ENCODE measurements at places on chromosomes 11 and 22. TPM values are rescaled to one million over a fixed set of nuclear protein-coding genes. Genes with fewer than 3 reads are reported as not detected.

Gene OOSP4B
- total RNA-seq: not detected

DNA sequence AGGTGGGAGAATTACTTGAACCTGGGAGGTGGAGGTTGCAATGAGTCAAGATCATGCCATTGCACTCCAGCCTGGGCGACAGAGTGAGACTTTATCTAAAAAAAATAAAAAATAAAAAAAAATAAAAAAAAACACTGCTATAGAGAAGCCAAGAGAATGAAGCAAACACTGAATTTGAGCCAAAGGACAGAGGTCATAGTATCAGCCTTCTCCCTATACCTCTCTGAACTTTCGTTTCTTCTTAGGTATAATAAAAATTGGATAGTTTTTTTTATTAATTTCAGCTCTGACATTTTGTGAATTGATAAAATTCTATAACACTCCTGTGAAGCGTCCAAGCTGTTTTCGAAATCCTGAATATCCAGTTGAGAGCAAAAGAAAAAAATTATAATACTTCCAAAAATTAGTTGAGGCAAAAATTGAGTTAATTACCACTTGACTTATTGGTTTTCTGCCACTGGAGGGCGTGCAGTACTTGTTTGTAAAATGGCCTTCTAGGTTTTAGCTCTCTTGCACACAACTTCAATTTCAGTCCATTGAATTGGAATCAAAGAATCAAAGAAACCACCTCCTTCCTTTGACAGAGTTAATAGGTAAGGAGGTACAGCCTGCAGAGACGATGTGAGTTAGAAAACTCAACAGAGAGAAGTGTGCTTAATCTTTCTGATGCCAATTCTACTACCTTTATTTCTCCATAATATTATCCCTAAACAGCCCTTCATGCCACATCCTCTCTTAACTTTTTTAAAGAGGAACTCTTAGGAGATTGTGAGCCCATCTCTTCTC, 143.2 kb downstream of the BBOX1 start:
- no peak overlapping the region for H3K4me3 ChIP-seq
- no peaks in the 10 kb centered on the region for H3K36me3 ChIP-seq
- peak; percentile 46 for DNase-seq
- H3K27me3 ChIP-seq: no peaks in the 10 kb centered on the region

- H3K27ac ChIP-seq: no peak overlapping the region
- no peak overlapping the region for H3K4me3 ChIP-seq
- DNase-seq: no peak
- no peaks in the 10 kb centered on the region for H3K27me3 ChIP-seq
- peaks cover 17% of the 10 kb centered on the region for H3K4me1 ChIP-seq
- H3K36me3 ChIP-seq: peaks cover 13% of the 10 kb centered on the region
Measured at GRCh38 chr11:113372309-113372708, 15.3 kb upstream of the ANKK1 start.

DNA sequence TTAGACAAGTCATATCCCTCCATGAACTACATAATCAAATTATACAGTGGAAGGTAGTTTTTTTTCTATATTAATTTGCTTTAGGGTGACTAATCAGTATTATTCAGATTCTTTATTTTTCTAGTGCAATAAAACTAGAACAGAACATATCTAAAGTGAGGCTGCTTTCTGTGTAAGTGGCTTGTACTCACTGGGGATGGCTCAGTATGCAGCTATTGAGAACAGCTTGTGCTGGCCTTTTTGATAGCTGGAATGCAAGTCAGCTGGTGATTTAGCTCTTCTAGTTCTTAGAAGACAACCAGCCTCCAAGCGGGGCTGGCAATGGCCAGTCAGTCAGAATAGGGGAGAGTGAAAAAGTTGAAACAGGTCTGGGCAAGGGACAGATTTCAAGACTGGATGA, 119.4 kb downstream of the BLID start:
- no peak overlapping the region for H3K4me3 ChIP-seq
- no peak for DNase-seq
- no peaks in the 10 kb centered on the region for H3K36me3 ChIP-seq
- H3K4me1 ChIP-seq: no peaks in the 10 kb centered on the region
- no peaks in the 10 kb centered on the region for H3K27me3 ChIP-seq

DNA sequence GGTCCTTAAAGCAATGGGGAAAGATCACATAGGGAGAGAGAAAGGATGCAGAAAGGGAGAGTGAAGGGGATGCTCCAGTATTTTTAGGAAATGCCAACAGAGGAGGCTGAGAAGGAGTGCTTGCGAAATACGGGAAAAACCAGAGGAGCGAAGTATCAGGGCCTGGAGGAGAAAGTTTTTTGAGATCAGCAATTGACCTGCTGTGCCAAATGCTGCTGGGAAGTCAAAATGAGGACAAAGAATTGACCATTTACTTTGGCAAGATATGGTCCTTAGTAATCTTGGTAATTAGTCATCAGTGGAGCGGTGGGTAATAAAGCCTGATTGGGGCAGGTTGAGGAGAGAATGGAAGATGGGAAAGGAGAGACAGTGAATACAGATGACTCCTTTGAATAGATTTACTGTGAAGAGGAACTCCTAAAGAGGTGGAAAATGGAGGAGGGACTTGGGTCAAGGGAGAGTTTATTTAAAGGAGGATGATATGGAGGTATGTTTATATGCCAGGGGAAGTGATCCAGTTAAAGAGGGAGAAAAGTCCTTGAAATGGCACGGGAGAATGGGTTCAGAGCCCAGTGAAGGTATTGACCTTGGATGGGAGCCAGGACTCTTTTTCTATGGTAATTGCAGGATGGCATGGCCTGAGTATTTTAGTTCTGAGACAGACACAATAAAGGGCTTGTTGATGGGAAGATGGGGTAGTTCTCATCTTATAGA, 111.5 kb downstream of the PKNOX2 start:
- H3K27ac ChIP-seq: no peak overlapping the region
- no peak for DNase-seq
- H3K36me3 ChIP-seq: no peaks in the 10 kb centered on the region
- no peak overlapping the region for H3K4me3 ChIP-seq
- no peaks in the 10 kb centered on the region for H3K27me3 ChIP-seq

GRCh38 chr11:43933608-43934551, 8.6 kb upstream of the C11orf96 start:
- no peak for DNase-seq
- H3K4me3 ChIP-seq: no peak overlapping the region
- H3K4me1 ChIP-seq: no peaks in the 10 kb centered on the region
- H3K27me3 ChIP-seq: no peaks in the 10 kb centered on the region
- no peak overlapping the region for H3K27ac ChIP-seq

GRCh38 chr11:113133071-113133470, 171.9 kb downstream of the NCAM1 start:
- no peaks in the 10 kb centered on the region for H3K27me3 ChIP-seq
- H3K27ac ChIP-seq: no peak overlapping the region
- no peak overlapping the region for H3K4me3 ChIP-seq
- H3K36me3 ChIP-seq: no peaks in the 10 kb centered on the region
- H3K4me1 ChIP-seq: no peaks in the 10 kb centered on the region

DNA sequence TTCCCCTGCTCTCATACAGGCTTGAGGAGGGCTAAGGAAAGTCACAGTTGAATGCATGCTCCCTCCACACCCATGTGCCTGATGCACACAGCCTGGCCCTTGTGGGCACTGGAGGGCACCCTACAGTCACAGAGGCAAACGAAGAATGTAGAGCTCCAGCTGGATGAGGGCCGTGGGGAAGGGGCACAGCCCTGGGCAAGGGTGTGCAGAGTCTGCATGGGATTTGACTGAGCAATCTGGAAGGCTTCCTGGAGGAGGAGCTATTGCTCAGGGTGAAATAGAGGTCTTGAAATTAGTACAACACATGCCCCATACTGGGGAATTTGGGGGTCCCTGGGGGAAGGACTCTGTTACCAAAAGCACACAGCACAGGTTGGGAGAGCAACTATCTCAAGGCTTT, 64.0 kb downstream of the KCNQ1 start:
- no peaks in the 10 kb centered on the region for H3K4me1 ChIP-seq
- H3K36me3 ChIP-seq: no peaks in the 10 kb centered on the region
- H3K27me3 ChIP-seq: no peaks in the 10 kb centered on the region

GRCh38 chr22:46638601-46639431, 18.6 kb downstream of the GRAMD4 start:
- no peak overlapping the region for H3K4me3 ChIP-seq
- no peaks in the 10 kb centered on the region for H3K36me3 ChIP-seq
- no peaks in the 10 kb centered on the region for H3K4me1 ChIP-seq
